ENCODE measurements at places on chromosomes 12 and 14.

GRCh38 chr14:76755610-76756370 is 5.5 kb upstream of the VASH1 start:
- DNase-seq: no peak

DNA sequence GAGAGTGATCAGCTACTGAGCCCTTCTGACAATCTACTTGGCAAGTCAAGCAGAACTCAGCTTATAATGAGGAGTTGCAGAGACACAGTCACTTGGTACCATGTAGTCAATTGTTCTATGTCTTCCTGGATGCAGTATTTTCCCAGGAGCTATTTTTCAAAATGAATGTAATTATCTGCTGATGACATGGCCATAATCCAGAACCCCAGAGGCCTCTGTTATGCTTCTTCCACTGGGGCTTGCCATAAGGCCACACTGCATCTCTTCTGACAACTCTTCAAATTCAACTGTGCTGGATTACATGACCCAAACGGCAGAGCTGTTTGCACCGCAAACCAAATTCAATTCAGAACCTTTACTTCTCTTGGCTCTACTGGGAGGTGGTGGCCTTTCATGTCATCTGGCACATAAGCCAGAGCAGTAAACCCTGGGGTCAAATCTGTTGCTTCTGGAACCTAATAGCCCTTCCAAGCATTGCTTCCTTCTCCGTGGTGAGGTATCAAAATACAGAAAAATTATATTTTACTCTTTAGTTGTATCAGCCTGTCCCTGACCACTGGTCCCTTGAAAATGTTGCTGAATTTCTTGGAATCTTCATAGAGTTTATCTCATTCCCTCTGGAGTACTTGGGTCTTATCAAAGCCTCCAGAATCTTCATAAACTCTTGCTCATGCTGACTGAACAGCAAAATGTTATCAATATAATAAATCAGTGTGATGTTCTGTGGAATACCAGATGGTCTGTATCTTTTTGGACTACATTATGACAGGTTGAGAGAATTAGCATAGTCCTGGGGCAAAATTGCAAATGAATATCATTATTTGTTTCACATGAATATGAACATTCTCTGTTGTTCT is 79.4 kb upstream of the DCN start:
- no peak for DNase-seq

GRCh38 chr12:24909667-24910066 is 39.2 kb downstream of the BCAT1 start:
- no peak for DNase-seq

GRCh38 chr14:71142375-71143038 is 235.2 kb downstream of the PCNX1 start:
- DNase-seq: peak; percentile 92

DNA sequence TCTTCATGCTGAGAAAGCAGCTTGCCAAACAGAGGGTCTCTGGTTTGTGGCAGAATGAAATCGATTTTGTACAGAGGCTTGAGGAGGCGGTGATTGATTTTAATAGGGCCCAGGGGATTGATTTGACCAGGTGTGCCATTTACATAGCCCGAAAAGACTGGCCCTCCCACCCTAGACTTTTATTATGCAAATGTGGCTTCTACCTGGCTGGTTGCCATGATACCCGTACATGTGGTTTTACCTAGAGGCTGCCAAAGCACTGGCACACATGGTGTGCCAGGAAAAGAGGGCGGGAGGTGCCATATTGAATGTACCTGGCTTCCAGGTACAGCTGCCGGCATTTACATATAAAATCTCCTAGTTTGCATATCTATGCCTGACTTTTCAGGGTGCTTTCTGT is 18.0 kb upstream of the GUCY2C start:
- DNase-seq: no peak

DNA sequence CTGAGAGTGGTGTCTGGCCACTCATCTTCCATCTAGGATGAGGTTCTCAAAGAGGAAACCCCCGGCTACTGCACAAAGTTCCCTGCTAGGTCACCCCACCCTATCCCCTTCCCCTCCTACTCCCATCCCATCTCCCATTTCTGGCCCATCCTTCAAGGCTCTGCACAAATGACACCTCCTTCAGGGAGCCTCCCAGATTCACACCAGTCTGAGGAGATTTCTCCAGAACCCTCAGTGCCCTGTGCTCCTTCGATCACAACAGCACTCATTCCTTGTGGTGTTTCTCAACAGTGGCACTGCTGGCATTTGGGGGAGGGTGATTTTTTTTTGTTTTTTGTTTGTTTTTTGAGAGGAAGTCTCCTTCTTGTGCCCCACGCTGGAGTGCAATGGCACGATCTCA is 2.9 kb downstream of the CAMKK2 start:
- DNase-seq: no peak

All from HTR-8/SVneo (cell line).